Esophagus mucosa (tissue), 1 donor: ENCODE measurements at places on chromosomes 4 and X.
A peak's percentile ranks its signal among the peaks of the same experiment; 100 is the strongest.

GRCh38 chr4:98794565-98795205, 134.2 kb downstream of the EIF4E start:
- ATAC-seq = peak; percentile 99

- peak; percentile 82 for ATAC-seq
These were observed 128.8 kb upstream of the GPC4 start for GRCh38 chrX:133544115-133544514.

GRCh38 chrX:153819384-153820040, 10.8 kb downstream of the PDZD4 start:
- ATAC-seq = no peak

DNA sequence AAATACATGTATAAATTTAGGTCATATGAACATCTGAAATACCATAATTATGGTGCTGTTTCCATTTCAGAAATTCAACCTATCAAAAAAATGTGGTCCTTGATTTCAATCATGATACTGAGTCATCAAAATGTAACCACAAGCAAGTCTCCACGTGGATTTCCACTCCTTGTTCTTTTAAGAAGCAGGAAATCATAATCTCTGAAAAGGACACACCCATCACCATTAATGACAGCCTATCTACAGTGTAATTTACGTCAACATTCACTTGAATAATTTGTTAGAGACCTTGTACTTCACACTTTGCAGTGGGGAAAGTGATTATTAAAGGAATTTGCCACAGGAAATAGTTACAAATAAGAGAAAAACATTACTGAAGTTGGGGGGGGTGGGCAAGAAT, 17.7 kb upstream of the SLC7A11 start:
- ATAC-seq = peak; percentile 92

GRCh38 chr4:72449705-72450104, 119.3 kb downstream of the ADAMTS3 start:
- no peak for ATAC-seq

DNA sequence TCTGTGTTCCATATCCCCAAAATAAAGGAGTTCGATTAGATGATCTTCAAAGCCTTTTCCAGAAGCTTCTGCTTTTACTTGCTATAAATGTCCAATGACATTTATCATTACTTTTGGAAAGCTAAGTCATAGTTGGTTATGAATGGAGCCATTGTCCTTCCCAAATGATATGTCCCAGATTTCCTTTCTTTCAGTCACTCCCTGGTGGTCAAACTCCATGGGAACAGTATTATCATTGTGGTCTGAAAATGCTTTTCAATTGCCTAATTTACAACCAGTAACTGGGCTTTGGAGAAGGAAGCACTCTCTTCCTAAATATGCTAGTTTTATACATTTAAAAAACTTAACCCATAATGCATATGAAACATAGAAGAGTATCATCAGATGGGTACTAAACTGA, 571.5 kb upstream of the AMOT start:
- no peak for ATAC-seq

DNA sequence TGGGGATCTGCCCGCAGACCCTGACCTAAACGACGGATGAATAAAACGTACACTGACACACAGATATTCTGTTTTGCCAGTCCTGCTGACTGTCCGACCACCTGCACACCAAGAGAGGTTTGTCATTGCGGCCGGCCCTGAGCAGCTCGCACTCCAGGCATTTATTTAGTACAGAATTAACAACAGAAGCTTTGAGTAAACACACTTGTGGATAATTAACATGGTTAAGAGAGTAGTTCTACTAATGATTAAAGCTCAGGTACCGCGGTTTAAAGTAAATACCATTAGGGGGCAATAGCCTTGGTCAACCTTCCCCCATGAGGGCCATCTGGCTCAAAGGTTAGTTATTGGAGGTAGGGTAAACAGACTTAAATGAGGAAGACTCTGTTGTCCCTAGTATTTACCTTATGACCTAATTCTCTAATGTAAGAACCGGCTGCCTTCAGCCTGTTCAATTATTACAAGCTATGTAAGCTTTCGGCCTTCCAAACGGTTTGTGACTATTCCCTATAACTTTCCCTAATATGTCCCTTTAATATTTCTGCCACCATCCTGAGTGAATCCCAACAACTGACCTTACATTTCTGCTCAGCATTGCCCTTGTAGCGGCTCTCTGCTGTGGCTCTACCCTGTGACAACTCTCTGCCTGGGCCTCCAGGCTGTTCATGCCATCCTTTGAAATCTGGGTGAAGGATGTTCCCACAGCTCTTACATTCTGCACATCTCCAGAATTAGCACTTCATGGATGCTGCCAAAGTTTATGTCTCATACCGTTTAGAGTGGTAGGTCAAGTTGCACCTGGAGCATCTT, 46.9 kb upstream of the SYTL5 start:
- ATAC-seq = no peak

DNA sequence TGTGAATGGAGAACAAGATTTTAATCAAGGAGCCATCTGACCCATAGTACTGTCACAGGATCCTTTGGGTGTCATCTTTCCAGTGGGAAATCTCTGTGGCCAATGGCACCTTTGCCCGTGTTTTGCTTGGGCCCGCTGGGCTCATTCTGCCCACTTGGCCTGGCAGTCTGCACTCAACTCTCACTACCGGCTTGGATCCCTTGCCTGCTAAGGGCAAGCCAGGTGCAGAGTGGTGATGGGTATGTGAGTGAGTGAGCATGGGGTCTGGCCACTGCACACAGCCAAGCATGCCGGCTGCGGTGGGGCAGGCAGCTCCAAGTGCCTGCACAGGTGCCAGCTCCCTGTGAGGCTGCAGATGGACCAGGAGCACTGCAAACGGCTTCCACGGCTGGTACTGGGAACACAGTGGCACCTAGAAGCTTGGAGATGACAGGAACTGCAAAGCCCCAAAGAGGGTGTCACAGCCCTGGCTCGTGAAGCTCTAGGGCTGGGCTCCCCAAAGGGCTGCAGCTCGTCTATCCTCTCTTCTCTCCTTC, 454.5 kb downstream of the TMA16 start:
- ATAC-seq = no peak

- ATAC-seq = no peak
These were observed 54.6 kb downstream of the NIPAL1 start for GRCh38 chr4:48071191-48071590.

DNA sequence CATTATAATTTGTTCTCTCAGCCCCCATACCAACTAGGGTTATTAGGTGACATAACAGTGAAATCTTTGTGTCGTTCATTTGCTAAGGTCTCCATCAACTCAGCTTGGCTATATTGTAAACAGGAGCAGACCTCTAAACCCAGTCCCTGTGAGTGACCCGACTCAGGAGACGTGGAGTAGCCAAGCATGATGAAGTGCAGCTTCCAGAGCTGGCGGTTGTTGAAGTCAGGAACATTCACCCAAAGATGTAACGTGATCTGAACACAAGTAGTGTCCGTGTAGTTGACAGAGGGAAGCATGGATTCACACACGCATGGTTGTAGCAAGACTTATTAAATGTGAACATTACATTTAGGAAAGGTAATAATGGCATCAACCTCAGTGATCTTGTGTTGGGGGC, 102.3 kb downstream of the FAM193A start:
- no peak for ATAC-seq

DNA sequence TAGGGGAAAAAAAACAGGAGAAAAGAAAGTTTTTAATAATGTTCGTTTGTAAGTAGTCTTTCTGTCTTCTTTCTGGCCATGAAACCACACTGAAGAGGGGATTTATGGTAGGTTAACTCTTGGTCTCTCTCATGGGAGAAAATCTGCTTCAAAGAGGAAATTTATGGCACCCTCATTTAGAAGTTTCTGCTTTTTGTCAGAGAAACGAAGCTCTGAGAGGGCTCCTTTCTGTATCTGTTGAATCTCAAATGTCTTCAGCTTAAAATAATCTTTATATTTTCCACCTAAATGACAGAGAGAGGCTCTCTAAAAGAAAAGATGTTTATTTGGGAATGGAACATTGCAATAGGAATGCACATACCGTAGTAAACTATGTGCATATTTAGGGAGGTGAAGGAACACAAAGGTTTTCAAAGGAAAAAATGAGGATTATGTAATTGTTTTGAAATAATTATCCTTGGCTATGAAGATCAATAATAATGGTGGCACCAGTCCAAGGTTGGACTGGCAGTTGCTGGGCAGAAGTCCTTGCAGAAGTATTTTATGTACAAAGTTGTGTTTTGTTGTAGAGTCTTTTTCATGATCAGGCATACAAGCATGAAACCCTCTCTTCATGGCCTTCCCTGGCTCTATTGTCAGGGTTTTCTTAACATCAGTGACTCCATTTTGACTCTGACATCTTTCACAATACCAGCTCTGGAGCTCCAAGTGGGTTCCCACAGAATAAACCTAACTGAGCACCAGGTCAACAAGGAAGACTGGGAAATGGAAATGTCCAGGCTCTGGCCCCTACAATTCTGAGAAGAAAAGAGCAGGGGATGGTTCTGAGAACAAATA, 53.0 kb upstream of the HPSE start:
- ATAC-seq = no peak

GRCh38 chrX:108049649-108050048, 4.8 kb downstream of the VSIG1 start:
- no peak for ATAC-seq

DNA sequence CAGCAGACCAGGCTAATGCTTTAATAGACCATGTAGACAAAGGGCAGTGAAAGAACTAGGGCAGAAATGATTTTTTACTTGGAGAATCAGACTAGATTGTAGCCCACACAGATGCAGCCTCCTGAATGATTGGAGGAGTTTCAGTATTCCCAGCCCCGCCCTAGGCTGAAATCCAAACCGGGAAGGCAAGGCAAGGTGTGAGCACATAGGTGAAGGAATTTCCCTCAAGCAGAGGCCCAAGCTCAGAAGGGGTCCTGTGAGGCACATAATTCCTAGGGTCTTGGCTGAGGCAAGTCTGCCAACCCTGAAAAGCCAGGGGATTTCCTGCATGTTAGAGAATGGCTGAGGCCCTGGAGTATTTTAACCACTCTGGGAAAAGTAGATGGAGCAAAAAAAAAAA, 56.4 kb upstream of the PAK3 start:
- no peak for ATAC-seq

DNA sequence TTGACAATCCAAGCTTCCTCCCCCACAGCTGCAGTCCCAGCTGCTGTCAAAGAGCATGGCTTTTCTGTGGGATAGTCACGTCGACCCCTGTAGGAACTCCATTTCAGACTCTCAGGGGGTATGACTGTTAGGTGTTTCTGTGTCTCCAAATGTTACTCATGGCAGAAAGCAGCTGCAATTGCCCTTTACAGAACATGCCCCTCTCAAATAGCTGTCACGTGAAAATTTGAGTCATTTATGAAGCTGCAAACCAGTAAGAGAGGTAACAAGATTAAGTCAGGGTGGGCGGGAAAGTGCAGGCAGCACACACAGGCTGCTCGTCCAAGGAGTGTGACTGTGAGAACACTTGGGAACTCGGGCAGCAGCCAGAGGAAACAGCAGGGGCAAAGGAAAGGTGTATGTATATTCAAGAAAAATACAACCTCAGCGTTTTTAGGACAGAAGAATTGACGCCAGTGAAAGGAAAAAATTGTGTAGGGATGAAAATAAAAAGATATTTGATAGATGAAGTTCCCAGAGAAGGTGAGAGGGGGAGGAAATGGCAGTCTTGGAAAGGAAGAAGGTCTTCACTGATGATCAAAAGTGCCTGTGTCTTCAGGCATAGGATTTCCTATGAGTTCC, 66.5 kb upstream of the TMEM184C start:
- no peak for ATAC-seq

GRCh38 chrX:87941841-87942240, 424.2 kb downstream of the KLHL4 start:
- no peak for ATAC-seq

DNA sequence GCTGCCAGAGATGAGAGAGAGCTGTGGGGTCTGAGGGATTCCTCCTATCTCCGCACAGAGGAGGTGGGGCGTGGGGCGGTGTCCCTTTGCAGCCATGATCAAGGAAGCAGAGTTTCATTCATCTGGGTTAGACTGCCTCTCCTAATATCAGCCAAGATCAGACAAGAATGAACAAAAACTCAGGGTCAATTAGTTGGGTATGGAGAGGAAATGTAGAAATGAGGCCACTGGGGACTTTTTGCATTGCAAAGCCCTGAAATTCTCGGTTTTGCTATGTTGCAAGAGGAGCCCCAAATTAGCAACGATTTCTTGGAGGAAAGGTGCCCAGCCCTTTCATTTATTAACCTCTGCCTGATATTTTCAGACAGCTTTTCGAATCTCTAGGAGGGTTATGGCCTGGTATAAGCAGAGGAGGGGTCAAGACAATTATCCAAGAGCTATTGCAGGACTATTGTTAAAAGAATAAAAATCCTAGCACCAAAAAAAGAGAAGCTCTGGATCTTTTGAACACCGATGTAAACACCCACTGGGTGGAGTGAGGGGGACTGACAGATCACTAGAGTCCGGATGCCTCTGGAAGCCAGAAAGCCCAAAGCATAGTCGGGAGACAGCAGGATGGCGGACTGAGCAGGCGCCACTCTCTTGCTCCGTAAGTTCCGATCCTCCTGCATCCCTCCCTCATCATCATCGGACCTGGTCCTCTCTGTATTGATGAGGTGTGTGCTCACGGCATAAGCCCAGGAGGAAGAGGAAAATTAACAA, 34.4 kb upstream of the ACSL1 start:
- ATAC-seq = no peak

DNA sequence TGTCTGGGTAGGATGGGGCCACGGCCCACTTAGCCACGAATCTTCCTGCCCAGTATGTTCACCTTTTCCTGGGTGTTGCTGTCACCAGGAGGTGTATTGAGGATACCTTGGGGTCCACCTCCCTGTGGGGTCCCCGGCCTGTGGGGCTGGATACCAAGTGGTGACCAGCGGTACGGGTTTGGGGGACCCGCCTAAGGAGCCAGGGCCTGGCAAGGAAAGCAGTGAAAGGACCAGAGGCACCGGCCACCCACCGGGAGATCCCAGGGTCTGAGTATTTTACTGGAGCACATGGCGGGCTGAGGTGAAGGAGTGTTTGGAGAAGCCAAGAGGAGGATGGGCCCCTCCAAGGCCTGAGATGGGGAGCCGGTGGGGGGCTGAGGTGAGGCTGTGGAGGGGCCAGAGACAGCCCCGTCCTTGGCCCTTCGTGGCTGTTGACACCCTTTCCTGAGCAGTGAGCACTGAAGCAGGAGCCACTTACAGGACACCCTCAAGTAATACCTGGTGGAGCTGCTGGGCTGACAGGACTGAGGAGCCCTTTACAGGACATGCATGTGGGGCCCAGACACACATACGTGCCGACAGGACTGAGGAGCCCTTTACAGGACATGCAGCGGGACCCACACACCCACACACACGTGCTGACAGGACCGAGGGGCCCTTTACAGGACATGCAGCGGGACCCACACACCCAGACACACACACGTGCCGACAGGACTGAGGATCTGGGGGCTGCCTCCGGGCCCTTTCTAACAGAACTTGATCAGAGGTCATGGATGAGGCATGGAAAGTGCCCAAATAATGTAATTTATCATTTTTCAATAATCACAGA, 38.4 kb downstream of the TMEM271 start:
- no peak for ATAC-seq
